ENCODE measurements at places on chromosomes 3 and 15. TPM values are rescaled to one million over a fixed set of nuclear protein-coding genes. Genes with fewer than 3 reads are reported as not detected.

DUOX1 gene
- 4.4 TPM for total RNA-seq

GRCh38 chr3:100634493-100635272 lies 25.3 kb downstream of the ADGRG7 start:
- DNase-seq = peak; percentile 83

GRCh38 chr15:26037369-26037768 lies 174.2 kb upstream of the ATP10A start:
- DNase-seq = no peak

MYL3 gene
- 3.2 TPM for total RNA-seq

DNAJA4 gene
- 56.4 TPM for total RNA-seq

DNA sequence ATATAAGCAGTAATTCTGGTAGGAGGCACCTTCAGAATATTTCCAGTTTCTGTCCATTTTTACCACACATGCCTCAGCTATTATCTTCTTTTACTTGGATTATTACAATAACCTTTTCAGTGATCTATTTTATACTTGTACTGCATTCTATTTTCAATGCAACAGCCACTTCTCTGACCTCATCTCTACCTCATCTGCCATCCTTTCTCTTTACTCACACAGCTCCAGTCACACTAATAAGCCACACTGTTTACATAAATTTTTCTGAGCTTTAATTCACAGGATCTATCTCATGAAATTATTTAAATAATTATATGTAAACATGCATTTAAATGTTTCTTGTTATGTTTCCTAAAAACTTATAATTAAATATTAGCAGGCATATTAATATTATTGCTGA lies 47.3 kb upstream of the BCHE start:
- DNase-seq = no peak

GRCh38 chr3:150106740-150107428 lies 136.2 kb upstream of the PFN2 start:
- no peak for DNase-seq

DNA sequence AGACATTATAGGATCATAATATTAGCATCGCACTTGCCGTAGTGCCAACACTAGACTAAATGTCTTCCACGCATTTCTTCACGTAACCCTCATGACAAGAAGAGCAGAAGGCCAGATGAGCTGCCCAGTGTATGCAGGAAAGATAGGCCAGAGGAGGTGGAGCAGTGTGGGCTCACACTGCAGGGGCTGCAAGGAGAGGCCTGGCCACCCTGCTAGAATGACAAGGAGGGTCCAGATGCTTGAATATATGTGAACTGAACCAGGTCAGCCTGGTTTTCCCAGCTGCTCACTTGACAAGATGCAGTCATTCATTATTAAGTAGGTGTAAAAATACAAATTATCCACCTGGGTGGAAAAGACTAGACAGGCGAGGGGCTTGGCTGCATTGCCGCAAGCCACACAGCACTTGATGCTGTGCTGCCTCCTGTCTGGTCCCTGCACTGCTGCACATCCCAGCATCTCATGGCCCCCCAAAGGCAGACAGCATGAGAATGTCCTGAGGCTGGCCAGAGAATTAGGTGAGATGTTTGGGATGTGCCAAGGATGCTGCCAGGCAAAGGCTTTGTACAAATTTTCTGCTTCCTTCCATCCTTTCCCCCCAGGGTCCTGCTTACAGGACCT lies 115.2 kb downstream of the NTRK3 start:
- DNase-seq = no peak

IL5RA gene
- total RNA-seq = not detected

FES gene
- total RNA-seq = 31.7 TPM

CAMP gene
- not detected for total RNA-seq

Measured in posterior vena cava (tissue), 2 donors.